ENCODE measurements at places on chromosomes 12 and 14. TPM values are rescaled to one million over a fixed set of nuclear protein-coding genes. Genes with fewer than 3 reads are reported as not detected.

PRDM4 gene
- 7.3 TPM for polyA plus RNA-seq

TAS2R50 gene
- polyA plus RNA-seq, result 0.03 TPM

GZMB gene
- 15.7 TPM for polyA plus RNA-seq

GRCh38 chr14:58947814-58948445 is 240.5 kb upstream of the DAAM1 start:
- H3K4me3 ChIP-seq, result no peak overlapping the region
- H3K27ac ChIP-seq, result no peak overlapping the region
- H3K36me3 ChIP-seq, result no peaks in the 10 kb centered on the region
- peak; percentile 57 for DNase-seq
- no peaks in the 10 kb centered on the region for H3K27me3 ChIP-seq
- peaks cover 15% of the 10 kb centered on the region for H3K4me1 ChIP-seq

DNA sequence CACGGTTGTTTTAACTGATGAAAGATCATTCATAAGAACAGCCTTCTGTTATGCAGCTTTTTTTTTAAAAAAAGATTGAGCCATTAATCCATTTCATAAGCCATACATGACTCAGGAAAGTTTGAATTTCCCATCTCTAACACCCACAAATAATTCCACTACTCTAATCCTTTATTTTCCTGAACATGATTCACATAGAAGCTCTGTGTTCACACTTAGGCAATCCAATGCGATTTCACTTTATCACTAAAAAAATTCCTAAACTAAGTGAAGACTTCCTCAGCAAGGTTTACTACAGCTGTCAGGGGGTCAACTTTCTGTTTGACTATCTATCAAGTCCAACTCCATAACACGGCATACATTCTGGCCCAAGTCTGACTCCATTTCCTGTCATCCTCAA is 25.9 kb downstream of the PKP2 start:
- DNase-seq, result no peak
- H3K36me3 ChIP-seq, result no peaks in the 10 kb centered on the region
- no peaks in the 10 kb centered on the region for H3K4me1 ChIP-seq
- no peak overlapping the region for H3K4me3 ChIP-seq
- no peaks in the 10 kb centered on the region for H3K27me3 ChIP-seq
- peak overlapping the region; percentile 46 for H3K27ac ChIP-seq

- no peak overlapping the region for H3K4me3 ChIP-seq
- peaks cover 2% of the 10 kb centered on the region for H3K36me3 ChIP-seq
- no peak overlapping the region for H3K27ac ChIP-seq
- no peak for DNase-seq
Observed at GRCh38 chr14:103330536-103330935, 3.5 kb upstream of the EIF5 start.

DNA sequence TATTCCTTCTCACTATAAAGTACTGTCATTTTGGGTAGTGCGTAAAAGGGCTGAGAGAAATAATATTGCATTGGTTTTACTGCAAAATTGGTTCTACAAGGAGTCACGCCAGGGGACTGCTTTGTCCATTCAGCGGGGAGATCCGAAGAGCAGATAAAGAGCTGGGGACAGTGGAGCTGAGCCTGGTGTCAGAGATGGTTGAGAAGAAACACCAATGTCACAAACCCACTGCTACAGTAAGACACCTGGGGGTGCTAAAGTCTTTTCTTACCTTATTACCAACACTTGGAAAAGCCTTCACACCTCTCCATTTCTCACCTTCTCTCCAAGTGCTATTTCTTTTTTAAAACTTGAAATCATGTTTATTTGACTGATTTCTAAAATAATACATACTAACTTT is 14.1 kb downstream of the IL31 start:
- no peak for DNase-seq
- no peaks in the 10 kb centered on the region for H3K4me1 ChIP-seq
- no peaks in the 10 kb centered on the region for H3K36me3 ChIP-seq
- no peak overlapping the region for H3K27ac ChIP-seq

Data from lung (tissue), 17 donors.